NCI-H1436 treated with DMSO at 0.1 percent for 48 hours (cell line): ENCODE measurements at places on chromosomes 1 and 21.

DNA sequence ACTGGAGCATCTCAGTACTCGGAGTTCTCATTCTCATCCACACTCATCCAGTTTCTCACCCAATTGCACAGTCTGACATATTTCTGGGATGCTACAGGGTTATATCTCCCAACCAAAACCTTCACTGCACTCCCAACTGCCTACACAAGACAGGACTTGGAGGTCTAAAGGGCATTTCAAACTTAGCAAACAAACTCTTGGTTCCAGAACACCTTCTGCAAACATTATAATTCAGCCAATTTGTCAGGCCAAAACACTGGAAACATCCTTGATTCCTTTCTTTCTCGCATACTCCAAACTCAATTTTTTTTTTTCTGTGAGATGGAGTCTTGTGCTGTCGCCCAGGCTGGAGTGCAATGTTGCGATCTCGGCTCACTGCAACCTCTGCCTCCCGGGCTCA is 7.9 kb downstream of the SLAMF1 start:
- no peak for DNase-seq

DNA sequence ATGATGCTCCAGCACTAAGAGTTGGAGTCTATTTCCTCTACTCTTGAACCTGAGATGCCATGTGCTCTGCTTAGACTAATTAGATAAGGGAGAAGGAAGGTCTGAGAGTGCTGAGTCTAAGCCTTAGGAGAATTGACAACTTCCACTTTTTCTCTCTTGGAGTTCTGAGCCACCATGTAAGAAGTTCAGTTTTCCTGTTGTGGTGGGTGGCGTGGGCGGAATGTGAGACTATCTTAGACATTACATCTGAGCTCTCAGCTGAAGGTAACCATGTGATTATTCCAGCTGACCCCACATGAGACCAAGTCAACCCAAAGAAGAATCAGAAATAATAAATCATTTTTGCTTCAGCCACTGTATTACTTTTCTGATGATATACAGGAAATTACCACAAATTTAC is 404.5 kb upstream of the LRRC7 start:
- DNase-seq, result no peak

DNA sequence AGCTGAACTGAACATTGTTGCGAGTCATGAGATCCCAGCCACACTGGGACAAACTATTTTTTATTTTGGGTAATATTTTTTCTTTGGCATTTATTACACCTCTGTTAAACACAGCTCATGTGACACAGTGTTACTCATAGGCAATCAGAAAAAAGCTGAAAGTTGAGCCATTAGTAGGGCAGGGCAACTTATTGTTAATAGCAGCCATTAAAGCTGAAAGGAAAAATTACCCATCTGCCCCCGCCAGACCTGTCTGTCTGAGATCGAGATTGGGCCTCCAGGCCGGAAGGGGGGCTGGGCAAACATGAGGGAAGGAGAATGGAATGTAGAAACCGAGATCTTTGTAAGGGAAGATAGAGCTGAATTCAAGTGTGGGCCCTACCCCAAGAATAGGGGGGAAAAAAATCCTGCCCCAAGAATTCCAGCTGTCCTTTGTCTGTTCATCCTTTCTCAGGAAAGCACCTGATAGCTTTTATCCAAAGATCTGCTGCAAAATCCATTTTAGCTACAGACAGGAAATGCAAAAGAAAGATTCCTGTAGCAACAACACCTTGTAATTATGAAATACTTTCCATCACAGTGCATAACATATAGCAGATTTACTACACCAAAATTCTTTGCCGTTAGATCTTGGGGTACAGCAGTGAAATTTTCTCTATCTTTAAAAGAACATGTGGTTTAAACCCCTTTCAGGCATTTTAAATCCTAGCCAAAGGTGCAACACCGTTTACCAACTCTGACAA is 212.8 kb downstream of the PBX1 start:
- DNase-seq, result no peak

GRCh38 chr1:94471271-94471670 is 53.1 kb downstream of the ABCD3 start:
- no peak for DNase-seq

- DNase-seq, result no peak
These were observed 225.5 kb upstream of the SAMSN1 start for GRCh38 chr21:14771593-14771992.

DNA sequence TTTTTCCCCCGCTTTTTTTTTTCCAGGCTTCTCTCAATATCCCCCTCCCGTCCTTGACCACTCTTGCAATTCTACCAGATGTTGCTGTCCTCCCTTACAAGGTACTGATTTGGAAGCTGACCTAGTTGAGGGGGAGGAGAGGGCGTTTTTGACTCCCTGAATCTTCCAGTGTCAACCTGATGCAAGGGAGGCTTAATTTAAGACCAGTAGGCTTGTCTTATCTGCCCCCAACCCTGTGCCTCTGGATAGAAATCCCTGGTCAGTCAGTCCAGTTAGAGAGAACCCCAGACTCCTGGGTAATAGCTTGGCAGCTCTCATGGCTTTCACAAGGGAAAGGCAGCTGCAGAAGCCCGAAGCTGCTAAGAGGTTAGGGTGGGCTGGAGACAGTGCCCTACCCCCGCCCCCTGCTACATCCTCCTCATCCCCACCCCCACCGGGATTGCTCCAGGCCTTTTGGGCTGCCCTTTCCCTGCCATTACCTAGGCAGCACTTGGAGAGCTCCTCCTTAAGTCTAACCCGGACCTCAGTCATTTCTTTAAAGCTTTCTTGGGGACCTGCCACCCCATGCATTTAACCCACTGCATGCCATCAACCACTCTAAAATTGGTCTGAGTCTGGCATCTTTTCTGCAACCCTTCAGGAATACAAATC is 3.6 kb downstream of the ACKR1 start:
- DNase-seq, result no peak

DNA sequence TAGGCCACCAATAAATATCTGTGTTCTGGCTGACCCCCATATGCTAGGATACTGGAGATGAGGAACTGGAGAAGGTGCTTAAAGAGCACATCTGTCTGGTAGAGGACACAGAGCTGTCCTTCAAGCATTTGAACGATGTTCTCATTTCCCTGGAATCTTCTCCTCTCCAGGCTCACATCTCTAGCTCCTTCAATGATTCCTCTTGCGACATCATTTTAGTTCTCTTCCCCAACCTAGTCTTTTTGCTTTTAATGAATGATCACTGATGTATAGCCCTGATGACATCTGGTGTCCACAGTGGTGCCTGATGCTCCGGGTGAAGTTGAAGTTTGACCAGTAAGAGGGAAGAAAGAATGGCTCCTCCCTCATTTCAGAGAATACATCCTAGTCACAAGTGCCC is 80.8 kb upstream of the UBE2U start:
- no peak for DNase-seq

DNA sequence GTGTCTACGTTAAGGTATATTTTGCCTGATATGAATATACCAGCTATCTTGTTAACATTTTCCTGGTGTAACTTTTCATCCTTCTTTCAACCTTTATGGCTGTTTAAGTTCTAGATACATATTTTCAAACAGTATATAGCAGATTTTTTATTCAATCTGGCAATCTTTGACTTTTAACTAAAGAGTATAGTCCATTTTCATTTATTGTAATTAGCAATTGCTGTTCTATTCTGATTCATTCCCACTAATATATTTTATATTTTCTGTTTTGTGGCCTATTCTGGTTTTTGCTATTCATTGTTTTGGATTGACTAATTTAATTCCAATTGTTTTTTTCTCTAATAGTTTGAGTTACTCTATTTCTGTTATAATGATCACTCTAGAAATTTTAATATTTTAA is 7.3 kb upstream of the C1orf162 start:
- no peak for DNase-seq

DNA sequence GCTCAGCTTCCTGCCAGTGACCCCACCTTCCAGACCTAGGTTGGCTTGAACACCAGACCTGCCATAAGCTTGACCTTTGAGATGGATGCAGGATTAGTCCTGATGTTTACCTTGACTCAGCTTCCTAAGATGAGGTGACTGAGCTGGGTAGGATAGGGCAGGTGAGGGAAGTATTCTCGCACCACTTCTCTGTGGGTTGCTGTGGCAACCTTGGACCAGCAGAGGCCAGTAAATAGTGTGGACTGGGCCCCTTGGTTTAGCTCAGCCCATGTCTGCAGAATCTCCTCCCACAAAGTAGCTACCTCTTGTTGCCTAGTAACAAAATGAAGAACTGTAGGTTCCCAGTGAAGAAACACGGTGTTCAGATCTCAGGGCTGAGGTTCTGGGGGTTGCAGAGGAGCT is 8.4 kb downstream of the RPS6KA1 start:
- no peak for DNase-seq

DNA sequence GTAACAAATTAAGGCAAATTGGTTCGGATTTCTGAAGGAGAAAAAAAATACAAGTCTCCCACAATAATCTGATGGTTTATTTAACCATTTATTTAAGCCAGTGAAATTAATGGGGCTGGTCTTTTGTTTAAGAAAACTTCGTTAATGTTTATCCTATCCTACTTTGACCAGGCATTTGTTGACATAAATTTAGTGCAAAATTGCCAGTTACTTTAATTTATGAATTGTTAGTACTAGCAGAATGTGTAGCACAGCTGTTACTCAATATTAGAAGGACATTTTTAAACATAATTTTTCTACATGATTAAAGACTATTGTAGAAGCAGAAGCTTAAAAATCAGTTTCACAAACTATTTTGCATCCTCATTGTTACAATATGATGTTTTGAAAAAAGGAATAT is 687.6 kb upstream of the PTBP2 start:
- DNase-seq, result no peak

DNA sequence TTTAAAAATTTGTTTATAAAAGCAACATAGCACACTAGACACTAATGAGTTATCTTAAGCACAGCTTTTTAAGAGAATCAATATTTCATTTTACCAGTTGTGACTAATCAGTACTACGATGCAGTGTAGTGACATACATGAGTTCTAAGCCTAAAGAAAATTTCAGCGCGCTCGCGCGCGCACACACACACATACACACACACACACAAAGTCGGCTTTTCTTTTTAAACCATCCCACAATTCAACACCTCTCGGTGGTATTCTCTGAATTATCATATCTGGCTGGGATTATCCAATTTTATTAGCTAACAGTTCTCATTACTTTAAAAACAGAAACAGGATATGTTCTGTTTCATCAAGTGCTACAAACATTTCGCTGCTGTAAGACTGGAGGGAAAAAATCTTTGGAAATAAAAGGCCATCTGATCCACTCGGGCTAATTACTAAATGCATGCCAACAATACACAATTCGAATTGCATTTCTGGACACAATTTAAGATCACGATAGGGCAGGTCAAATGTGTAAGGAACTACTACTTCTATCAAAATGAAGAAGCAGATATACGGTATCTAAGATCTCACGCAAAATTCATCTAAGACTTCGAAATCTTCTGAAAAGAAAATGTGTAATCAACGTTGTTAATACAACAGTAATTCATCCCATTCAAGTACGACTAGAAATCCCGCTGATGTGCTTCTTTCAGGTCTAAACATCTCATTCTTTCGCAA is 1.2 kb downstream of the TUT4 start:
- no peak for DNase-seq
